PC-3 (cell line): ENCODE measurements at places on chromosomes 1 and 21. TPM values are rescaled to one million over a fixed set of nuclear protein-coding genes. Genes with fewer than 3 reads are reported as not detected.
A peak's percentile ranks its signal among the peaks of the same experiment; 100 is the strongest.

LDLRAP1 gene
- total RNA-seq: 26.5 and 31.6 TPM in 2 replicates

BEND5 gene
- 1.9 and 3.1 TPM in 2 replicates for total RNA-seq

SLC9C2 gene
- not detected in 2 replicates for total RNA-seq

PGLYRP3 gene
- total RNA-seq: not detected in 2 replicates

ZNF683 gene
- not detected in 2 replicates for total RNA-seq

DPT gene
- not detected in 2 replicates for total RNA-seq

GPR37L1 gene
- total RNA-seq: 0.04 TPM in 1 of 2 replicates, not detected in the other

LCA5L gene
- 0.40 and 0.98 TPM in 2 replicates for total RNA-seq

SASS6 gene
- 9.0 and 9.2 TPM in 2 replicates for total RNA-seq

- peak overlapping the region; percentile 8; the same call in 1 of the 2 replicates for H3K27ac ChIP-seq
- no peak overlapping the region for H3K4me3 ChIP-seq
- no peaks in the 10 kb centered on the region for H3K27me3 ChIP-seq
- H3K4me1 ChIP-seq: peaks cover 30% of the 10 kb centered on the region
Measured at GRCh38 chr1:203858055-203858454, 3.3 kb upstream of the SNRPE start.

DNA sequence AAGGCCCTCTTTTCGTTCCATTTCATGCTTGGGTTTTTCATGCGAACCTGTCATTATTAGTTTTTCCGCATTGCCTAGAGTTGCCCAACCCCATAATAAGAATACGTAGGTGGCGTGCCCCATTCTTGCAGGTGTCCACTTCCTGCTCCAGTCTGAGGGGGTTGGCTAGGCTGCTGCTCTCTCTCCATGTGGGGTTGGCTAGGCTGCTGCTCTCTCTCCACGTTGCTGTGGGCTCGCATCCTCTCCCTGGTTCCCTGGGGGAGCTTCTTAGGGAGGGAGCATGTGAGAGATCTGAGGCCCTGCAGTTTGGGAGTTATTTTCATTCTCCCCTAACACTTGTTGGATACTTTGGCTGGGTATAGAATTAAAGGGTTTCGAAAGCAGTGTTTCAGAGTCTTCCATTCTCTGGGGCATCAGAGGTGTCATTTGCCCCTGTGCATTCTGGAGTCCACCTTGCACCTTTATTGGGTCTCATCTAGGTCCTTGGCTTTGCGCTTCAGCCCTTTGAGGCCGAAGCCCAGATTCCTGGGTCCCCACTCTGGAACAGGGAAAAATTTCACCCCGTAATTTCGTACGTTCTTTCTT is 8.6 kb downstream of the C1orf35 start:
- no peak overlapping the region for H3K27ac ChIP-seq
- no peak for DNase-seq
- H3K4me3 ChIP-seq: no peak overlapping the region
- no peaks in the 10 kb centered on the region for H3K27me3 ChIP-seq
- H3K36me3 ChIP-seq: peaks cover 86% of the 10 kb centered on the region

- no peaks in the 10 kb centered on the region for H3K36me3 ChIP-seq
- no peak for DNase-seq
- no peaks in the 10 kb centered on the region for H3K27me3 ChIP-seq
- H3K27ac ChIP-seq: no peak overlapping the region
- no peak overlapping the region for H3K4me3 ChIP-seq
- peaks cover 22% of the 10 kb centered on the region for H3K4me1 ChIP-seq
Measured at GRCh38 chr21:45078877-45079281, 4.5 kb downstream of the ADARB1 start.

DNA sequence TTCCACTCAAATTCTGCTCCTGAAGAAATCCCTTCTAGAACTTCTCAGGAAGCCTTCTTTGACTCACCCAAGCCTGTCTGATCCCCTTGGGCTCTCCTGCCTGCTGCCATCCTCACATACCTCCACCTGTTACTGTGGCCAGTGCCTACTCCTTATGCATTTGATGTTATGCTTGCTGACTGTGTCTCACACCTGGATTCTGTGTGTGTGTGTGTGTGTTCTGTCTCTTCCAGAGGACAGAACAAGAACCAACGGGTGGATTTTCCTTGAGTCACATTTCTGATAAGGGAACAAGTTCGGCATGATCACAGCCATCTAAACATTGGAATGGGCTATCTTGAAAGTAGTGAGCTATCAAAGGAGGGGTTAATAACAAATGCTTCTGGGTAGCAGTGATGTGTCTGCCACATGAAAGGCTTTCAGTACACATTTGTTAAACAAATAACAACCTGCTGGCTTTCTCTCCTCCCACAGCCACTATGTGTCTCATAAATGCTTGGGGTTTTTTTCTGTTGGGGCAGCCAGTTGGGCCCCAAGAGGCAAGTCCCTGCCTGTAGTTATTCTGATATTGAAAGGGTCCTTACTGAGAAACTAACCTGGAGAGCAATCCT is 8.9 kb upstream of the GPR37L1 start:
- peak overlapping the region; percentile 43; the same call in 1 of the 2 replicates for H3K27ac ChIP-seq
- no peaks in the 10 kb centered on the region for H3K27me3 ChIP-seq
- H3K4me1 ChIP-seq: peaks cover 15% of the 10 kb centered on the region
- no peak for DNase-seq

DNA sequence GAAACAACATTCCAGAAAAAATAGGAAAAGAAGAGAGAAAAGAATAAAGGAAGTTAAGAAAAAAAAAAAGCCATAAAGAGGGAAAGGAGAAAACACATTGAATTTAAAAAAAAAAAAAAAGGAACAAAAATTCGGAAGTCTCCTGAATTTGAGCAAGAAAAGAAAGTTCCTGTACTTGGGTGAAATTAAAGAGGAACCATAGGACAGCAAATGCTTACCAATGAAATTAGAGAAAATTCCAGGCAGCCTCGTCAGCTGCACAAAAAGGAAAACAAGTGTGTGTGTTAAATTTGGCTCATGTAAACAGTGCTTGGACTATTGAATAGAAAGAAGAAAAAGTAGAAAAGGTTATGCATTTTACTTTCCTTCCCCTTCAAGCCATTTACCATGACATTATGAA is 4.9 kb downstream of the IL12RB2 start:
- DNase-seq: no peak
- H3K27ac ChIP-seq: no peak overlapping the region
- no peaks in the 10 kb centered on the region for H3K36me3 ChIP-seq
- no peaks in the 10 kb centered on the region for H3K27me3 ChIP-seq
- no peak overlapping the region for H3K4me3 ChIP-seq
- H3K4me1 ChIP-seq: 0 out of 2 replicates have a peak, but pooled peaks cover 3% of the 10 kb centered on the region

DNA sequence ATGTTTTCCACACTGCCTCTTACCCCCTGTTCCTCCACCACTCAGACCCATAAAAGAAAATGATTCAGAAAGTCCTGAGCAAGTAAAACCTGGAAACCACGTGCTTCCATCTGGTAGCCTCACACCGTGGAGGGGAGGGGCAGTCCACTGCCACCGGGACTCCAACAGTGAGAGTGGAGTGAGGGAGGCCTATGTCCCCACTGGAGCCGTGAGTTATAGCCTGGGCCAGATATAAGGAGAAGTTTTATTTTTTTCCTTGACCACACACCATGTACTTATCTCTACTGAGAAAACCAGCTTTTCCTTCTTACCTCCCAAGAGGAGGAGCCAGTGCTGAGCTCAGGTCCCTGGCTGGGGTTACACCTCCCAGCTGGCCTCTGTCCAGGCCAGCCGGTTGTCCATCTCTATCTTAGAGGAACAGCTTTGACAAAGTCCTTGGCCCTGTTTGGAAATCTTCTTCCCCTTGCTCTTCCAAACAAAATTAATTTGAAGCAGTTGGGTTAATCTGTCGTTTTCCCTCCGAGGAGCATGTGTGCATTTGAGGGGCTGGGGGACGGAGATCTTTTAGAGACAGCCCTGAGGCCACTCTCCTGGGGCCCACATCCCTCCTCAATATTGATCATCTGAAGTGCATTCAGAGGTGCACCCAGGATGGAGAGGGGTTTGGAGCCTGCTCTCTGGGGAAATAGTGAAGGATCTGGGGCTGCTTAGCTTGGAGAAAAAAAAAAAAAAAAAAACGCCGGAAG is 49.1 kb upstream of the SERBP1 start:
- DNase-seq: peak; percentile 57
- H3K36me3 ChIP-seq: no peaks in the 10 kb centered on the region
- peaks cover 7% of the 10 kb centered on the region; the same call in 1 of the 2 replicates for H3K4me1 ChIP-seq

DNA sequence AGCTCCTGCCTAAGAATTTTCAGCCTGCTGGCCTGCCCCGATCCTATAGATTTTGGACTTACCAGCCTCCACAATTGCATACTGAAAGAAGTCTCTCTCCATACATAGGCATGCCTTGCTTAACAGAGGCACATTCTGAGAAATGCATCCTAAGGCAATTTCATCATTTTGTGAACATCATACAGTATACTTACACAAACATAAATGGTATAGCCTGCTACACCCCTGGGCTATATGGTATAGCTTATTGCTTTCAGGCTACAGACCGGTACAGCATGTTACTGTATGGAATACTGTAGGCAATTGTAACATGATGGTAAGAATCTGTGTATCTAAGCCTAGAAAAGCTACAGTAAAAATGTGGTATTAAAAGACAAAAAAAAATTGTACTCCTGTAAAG is 174.7 kb downstream of the NRIP1 start:
- no peak for DNase-seq
- H3K4me1 ChIP-seq: peaks cover 18% of the 10 kb centered on the region
- H3K27me3 ChIP-seq: no peaks in the 10 kb centered on the region
- H3K36me3 ChIP-seq: no peaks in the 10 kb centered on the region

GRCh38 chr1:152372672-152373071 is 12.9 kb upstream of the FLG2 start:
- no peak overlapping the region for H3K4me3 ChIP-seq
- H3K4me1 ChIP-seq: no peaks in the 10 kb centered on the region
- DNase-seq: no peak
- no peak overlapping the region for H3K27ac ChIP-seq

- no peaks in the 10 kb centered on the region for H3K4me1 ChIP-seq
- H3K27me3 ChIP-seq: peaks cover 53% of the 10 kb centered on the region; the same call in 1 of the 2 replicates
- H3K4me3 ChIP-seq: no peak overlapping the region
- H3K36me3 ChIP-seq: no peaks in the 10 kb centered on the region
- no peak for DNase-seq
- H3K27ac ChIP-seq: no peak overlapping the region
Measured at GRCh38 chr1:171166361-171166760, 18.7 kb upstream of the FMO2 start.

DNA sequence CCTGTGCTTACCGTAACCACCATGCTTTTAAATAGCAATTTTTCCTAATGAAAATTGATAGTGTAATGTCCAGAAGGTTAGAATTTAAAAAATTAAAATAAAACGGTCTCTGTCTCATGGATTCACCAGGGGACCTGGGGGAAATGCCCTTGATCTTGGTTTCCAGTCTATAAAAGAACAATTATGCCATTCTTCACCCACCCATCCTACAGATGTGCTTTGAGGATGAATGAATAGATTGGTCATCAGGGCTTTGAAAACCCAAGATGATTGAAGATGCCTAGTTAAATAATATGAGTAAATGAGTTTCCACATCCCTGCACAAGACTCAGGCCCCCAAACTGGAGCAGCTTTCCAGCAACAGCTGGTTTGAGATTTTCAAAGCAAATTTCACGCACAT is 38.7 kb downstream of the CNN3 start:
- DNase-seq: no peak
- H3K4me3 ChIP-seq: no peak overlapping the region
- H3K4me1 ChIP-seq: peaks cover 13% of the 10 kb centered on the region
- peaks cover 7% of the 10 kb centered on the region for H3K36me3 ChIP-seq
- H3K27me3 ChIP-seq: no peaks in the 10 kb centered on the region

- DNase-seq: no peak
- H3K36me3 ChIP-seq: no peaks in the 10 kb centered on the region
- H3K4me3 ChIP-seq: no peak overlapping the region
- H3K27ac ChIP-seq: no peak overlapping the region
Measured at GRCh38 chr1:218456444-218456843, 111.3 kb downstream of the TGFB2 start.

- no peaks in the 10 kb centered on the region for H3K36me3 ChIP-seq
- H3K27me3 ChIP-seq: no peaks in the 10 kb centered on the region
- H3K4me3 ChIP-seq: no peak overlapping the region
- no peak overlapping the region for H3K27ac ChIP-seq
- no peaks in the 10 kb centered on the region for H3K4me1 ChIP-seq
- DNase-seq: peak; percentile 23
Measured at GRCh38 chr1:69305621-69306020, 262.1 kb upstream of the LRRC7 start.

DNA sequence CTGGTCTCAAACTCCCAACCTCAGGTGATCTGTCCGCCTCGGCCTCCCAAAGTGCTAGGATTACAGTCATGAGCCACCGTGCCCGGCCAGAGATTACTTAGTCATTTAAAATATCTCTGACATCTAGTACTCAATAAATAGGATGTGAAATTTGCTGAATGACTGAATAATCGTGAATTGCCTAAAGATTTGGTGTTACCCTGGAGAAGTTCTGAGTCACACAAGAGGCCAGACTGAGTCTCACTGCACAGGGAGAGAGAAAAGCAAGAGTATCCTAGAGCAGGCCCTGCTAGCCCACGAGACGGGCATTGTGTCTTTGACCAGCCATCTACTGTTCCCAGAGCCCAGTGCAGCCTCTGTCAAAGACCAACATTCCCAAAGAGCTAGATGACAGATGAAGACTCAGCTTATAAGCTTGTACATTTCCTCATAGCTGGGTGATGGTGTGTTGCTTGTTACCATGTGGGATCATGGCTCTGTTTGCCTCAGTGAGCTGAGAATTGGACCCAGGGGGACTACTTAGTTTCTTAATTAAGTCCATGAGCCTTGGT is 5.6 kb upstream of the EIF4G3 start:
- H3K27ac ChIP-seq: no peak overlapping the region
- no peak overlapping the region for H3K4me3 ChIP-seq
- H3K36me3 ChIP-seq: no peaks in the 10 kb centered on the region
- DNase-seq: no peak
- peaks cover 2% of the 10 kb centered on the region; the same call in 1 of the 2 replicates for H3K4me1 ChIP-seq

GRCh38 chr1:234969011-234969441 is 159.6 kb downstream of the TOMM20 start:
- H3K27ac ChIP-seq: peak overlapping the region; percentile 54
- no peaks in the 10 kb centered on the region for H3K27me3 ChIP-seq
- no peak for DNase-seq
- H3K4me3 ChIP-seq: no peak overlapping the region

DNA sequence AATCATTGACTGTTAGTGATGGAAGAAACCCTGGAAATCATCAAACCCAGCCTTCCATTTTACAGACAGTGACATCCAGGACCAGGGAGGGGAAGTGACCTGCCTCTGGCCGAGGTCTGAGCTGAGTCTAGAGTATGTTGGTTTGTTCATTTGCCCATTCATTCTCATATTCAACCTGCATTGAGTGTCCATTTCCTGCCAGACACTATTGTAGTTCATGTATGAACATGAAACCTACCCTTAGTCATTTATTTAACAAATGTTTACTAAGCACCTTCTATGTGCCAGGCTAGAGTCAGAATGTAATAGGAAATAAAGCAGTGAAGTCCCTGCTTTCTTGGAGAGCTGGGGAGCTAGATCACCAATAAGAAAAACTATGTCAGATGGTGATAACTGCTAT is 51.3 kb downstream of the KCND3 start:
- H3K4me1 ChIP-seq: no peaks in the 10 kb centered on the region
- no peaks in the 10 kb centered on the region for H3K36me3 ChIP-seq
- DNase-seq: no peak
- H3K4me3 ChIP-seq: no peak overlapping the region

GRCh38 chr1:116806671-116807070 is 52.4 kb downstream of the CD2 start:
- H3K4me1 ChIP-seq: no peaks in the 10 kb centered on the region
- DNase-seq: no peak
- H3K4me3 ChIP-seq: no peak overlapping the region
- H3K27me3 ChIP-seq: peaks cover 3% of the 10 kb centered on the region; the same call in 1 of the 2 replicates
- no peak overlapping the region for H3K27ac ChIP-seq
